ENCODE measurements at places on chromosomes 6 and 20. TPM values are rescaled to one million over a fixed set of nuclear protein-coding genes. Genes with fewer than 3 reads are reported as not detected.

TDRD6 gene
- not detected for total RNA-seq

POM121L2 gene
- total RNA-seq: not detected

SEC63 gene
- total RNA-seq: 19.6 TPM

BPI gene
- not detected for total RNA-seq

MOG gene
- not detected for total RNA-seq

FRS3 gene
- total RNA-seq: 1.9 TPM
